Stimulated activated CD4-positive, alpha-beta T cell treated with anti-CD3 and anti-CD28 coated beads, TNF-alpha, amount 100 ng/mL, for 1 hour (primary cell): ENCODE measurements at places on chromosomes 4 and X.

GRCh38 chr4:38606587-38606905 lies 57.5 kb upstream of the KLF3 start:
- DNase-seq: no peak

- no peak for DNase-seq
These were observed 184.8 kb upstream of the MTMR8 start for GRCh38 chrX:64580035-64580434.

GRCh38 chr4:139584784-139585183 lies 28.8 kb upstream of the SETD7 start:
- DNase-seq: no peak

GRCh38 chr4:19375931-19376330 lies 875.8 kb upstream of the SLIT2 start:
- DNase-seq: no peak

- no peak for DNase-seq
These were observed 79.5 kb downstream of the RBM47 start for GRCh38 chr4:40550196-40550595.

- no peak for DNase-seq
These were observed 287.7 kb upstream of the MAD2L1 start for GRCh38 chr4:120354381-120354780.

GRCh38 chr4:159024266-159024665 lies 78.6 kb upstream of the RAPGEF2 start:
- DNase-seq: no peak

DNA sequence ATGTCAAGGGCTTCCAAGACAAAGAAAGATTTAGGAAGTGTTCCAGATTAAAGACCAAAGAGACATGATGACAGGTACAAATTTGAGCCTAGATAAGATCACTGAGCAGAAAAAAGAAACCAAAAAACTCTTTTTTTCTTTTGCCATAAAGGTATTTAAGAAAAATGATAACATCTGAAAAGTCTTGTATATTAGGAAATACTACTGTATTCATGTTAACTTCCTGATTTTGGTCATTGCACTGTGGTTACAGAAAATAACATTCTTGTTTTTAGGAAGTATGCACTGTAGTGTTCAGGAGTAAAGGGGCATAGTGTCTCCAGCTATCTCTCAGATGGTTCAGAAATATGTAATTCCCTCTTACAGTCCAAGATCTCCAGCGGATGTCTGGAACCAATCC lies 37.1 kb downstream of the RWDD4 start:
- no peak for DNase-seq

- no peak for DNase-seq
These were observed 163.6 kb upstream of the PLAC1 start for GRCh38 chrX:134821901-134822300.

DNA sequence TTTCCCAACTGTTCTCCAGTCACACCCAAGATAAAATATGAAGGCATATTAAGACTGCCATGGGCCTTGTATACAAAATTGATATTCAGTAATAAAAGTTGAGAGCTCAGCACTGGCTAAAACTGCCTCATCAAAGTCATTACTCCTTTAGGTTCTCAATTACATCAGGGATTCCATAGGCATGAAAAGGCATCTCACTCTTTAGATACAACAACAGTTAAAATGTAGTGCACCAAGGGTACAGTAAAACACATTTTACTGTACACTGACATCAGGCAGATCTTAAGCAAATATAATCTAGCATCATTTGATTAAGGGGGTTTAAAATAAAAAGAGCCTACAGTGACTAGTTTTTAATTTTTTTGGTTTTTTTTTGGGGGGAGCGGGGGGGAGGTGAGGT lies 107.7 kb downstream of the PPP3CA start:
- no peak for DNase-seq

- DNase-seq: no peak
These were observed 1.8 kb downstream of the TLL1 start for GRCh38 chr4:165874791-165875371.

GRCh38 chr4:107800706-107801105 lies 24.0 kb upstream of the SGMS2 start:
- DNase-seq: no peak

DNA sequence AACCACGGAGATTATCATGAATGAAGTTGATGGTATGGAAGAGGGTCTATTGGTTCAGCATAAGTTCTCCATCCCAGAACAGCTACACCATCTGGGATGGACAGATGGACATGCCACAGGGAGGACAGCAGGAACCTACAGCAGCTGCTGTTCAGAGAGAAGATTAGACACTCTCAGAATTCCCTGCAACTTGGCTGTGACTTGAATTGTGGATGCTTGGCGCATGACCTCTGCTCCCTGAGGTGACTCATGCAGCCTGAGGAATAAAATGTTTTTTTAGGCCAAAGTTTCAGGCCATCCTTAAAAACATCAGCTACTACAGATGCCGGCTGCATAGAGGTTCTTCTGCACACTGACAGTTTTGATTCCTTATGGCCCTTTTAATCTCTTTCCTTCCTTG lies 97.3 kb downstream of the RS1 start:
- no peak for DNase-seq

DNA sequence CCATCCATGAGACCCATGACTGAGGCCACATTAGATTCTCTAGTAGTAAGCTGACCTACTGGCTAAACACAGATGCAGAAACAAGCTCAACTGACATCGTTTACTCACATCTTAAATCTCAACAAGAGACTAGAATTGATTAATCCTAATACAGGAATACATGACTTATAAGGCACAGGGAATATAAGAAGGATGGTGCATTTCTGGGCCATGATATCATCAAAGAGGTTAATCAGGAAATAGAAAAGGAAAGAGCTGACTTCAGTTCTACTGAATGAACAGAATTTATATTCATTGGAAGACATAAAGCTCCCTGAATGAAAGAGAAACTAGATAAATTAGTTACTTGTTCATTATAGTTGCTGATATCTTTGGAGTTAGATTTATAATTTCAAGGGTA lies 1406.5 kb downstream of the STIM2 start:
- DNase-seq: no peak

DNA sequence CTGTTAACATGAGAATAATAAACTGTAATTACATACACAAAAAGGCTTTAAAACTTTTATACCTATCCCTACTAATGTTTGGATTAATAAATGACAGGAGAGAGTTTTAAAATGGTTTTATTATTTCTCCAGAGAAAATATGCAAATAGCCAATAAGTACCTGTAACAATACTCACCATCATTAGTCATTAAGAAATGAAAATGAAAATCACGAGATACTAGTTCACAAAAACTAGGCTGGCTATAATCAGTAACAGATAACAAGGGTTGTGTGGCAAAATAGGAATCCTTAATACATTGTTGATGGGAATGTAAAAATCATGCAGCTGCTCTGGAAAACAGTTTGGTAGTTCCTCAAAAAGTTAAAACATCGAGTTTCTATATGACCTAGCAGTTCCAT lies 25.2 kb upstream of the AP1AR start:
- no peak for DNase-seq

DNA sequence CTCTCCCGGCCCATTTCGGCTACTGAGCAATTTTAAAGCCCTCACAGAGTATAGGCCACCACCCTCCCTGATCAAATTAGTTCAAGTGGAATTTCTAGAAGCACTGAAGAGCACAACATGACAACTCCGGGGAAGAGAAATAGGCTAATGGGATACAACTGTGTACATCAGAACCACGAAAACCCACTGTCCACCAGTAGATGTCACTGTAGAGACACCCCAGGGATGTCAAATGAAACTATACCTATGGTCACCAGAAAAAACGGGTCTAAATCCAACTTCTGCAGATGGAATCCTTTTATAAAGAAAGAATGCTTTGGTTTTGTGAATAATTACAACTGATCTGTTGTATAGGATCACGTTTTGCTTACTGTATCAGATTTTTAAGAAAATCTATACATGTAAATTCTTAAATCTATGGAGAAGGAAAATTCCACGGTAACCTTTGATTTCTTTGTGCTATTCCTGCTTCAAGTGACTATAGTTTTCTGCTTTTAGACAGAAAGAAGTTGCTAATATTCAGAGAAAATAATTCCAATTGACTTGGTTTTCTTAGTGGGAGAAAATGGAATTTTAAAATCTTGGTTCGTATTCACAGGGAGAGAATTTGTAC lies 29.5 kb upstream of the MAP3K15 start:
- no peak for DNase-seq
